ENCODE measurements at places on chromosomes 16 and 17.

DNA sequence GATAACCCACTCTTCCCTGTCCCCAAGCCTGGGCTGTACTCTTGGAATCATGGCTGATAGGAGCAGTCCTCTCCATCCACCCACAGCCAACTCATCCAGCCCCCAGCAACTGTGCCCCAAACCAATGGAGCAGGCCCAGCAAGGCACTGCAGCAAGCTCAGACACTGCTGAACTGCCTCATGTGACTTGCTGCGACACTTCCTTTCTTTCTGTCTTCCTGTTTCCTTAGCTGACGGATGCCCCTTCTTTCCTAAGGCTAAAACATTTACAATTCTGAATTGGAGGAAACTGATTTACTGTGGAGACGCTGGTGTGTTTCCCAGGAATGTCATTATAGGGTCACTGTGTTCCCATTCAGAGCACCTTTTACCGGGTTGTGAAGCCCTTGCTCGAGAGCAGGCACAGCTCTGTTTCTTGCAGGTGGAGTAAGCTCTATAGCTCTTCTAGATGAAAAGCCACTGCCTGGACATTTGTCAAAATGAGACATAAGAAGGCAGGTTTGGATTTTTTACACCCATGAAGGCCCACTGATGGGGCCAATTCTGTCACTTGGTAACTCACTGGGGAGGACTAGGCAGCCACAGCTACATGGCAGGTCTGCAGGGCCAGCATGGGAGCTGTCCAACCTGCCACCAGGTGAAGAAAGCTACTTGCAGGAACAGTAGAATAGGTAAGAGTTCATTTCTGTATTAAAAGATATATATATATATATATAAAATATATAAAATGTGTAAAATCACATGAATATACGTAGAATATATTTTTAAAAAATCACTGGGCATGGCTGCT lies 27.4 kb downstream of the TMEM11 start:
- DNase-seq = no peak

DNA sequence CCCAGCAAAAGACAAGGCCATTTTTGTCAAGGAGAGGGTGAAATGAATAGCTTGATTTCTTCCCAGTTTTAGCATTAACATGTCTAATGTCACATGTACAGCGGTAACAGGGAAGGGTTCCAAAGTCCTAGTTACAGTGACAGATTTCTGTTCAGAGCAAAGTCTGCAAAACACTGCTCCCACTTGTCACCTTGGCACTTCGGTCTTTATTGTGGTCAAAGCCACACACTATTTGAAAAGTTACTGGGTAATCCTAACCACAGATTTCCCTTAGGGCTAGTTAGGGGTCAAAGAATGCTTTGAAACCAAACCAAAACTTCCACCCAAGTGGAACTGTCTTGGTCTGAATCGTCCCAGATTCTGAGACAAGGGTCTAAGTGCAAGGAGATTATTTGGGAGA lies 455.6 kb downstream of the HS3ST3B1 start:
- no peak for DNase-seq

DNA sequence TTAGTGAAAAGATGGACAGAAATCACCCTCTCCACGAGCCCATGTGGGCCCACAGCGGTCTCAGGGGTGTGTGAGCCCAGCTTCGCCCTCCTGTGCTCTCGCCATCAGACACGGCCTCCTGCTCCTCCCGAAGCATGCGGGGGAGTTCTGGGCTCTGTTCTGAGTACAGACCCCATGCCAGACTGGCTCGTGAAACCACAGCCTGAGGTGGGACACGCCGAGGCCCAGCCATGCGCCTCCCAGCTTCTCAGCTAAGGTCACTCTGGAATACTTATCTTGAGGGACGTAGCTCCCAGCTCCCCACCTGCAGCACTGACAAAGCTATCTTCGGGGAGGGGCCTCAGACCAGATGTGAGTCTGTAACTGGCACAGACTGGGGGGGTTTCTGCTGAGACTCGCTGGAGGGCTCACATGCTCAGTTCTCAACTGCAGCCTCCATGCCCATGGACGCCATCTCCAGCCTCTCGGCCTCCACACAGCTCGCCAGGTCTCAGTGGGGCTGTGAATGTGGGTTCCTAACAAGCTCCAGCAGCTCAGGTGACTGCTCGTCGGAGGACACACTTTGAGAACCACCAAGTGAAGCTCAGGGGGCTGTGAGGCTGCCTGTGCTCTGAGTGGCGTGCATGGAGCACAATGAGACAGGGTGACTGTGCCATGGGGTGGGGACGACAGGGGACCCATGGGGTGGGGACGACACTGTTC lies 95.2 kb downstream of the ZNF778 start:
- no peak for DNase-seq

- no peak for DNase-seq
Observed at GRCh38 chr17:56020369-56020768, 132.9 kb upstream of the ANKFN1 start.

DNA sequence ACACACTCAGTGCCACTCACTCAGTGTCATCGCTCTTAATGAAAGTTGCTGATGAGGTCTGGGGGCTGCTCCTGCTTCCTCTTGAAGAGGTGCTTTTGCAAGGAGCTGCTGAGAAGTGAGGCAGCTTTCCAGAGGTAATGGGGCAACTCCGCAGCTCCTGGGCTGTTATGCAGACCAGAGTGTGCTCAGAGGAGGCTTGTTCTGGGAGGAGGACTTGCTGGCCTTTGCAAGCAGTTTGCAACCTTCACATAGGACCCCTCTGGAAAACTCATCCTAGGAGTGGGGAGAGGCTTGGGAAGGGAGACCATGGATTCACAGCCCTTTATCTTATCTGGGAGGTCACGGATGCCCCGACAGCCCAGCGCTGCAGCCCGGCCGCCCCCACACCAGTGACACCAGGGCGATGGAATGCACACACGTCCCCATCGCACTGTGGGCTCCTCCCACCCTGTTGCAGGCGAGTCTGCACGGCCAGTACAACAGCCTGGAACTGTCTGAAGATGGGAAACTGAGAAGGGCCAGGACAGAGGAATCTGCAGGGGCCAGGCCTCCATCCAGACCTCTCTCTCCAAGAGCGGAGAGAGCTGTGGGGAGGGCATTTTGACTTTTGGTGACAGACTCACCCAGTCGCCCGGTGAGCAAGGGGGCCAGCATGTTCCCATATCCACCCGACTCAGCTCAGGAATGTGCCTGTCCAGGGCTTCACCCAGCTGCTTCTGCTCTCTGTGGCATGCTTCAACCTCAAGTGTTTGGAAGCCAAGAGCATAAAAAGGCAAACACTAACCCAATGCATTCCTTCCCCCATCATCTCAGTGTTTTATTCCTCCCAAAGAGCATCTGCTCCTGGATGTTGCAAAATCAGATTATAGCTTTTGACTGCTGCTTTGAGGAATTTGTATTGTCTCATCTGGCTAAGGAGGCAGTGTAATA lies 78.6 kb upstream of the ZNF469 start:
- DNase-seq = no peak

- DNase-seq = no peak
Observed at GRCh38 chr17:29608986-29609385, 13.7 kb downstream of the CORO6 start.

- DNase-seq = no peak
Observed at GRCh38 chr17:80855196-80855947, 136.3 kb upstream of the CHMP6 start.

DNA sequence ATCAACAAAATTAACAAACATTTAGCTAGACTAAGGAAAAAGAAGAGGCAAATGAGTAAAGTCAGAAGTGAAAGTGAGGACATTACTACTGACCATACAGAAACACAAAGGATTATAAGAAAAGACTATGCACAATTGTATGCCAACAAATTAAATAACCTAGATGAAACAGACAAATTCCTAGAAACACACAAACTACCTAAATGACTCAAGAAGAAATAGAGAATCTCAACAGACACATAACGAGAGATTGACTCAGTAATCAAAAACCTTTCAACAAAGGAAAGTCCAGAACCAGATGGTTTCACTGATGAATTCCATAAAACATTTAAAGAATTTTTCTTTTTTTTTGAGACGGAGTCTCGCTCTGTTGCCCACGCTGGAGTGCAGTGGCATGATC lies 35.7 kb upstream of the MYLK3 start:
- DNase-seq = no peak

DNA sequence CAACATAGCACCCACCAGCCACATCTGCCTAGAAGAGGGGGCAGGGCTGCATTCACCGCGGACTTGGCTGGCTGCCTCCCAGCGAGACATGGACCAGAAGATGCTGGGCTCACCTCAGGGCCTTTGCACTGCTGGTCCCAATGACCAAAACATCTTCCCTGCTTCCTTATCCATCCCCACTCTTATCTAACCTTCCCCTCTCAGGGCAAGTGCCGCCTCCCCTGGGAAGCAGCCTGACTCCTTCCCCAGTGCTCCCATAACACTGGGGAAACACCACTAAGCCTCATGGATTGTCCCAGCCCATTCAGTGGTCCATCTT lies 5.7 kb downstream of the TMC6 start:
- no peak for DNase-seq

GRCh38 chr16:9417898-9418297 lies 326.5 kb downstream of the HAPSTR1 start:
- DNase-seq = no peak

- DNase-seq = no peak
Observed at GRCh38 chr16:65658349-65658748, 536.5 kb upstream of the CDH11 start.

- DNase-seq = no peak
Observed at GRCh38 chr17:58969156-58969555, 137.5 kb downstream of the TRIM37 start.

GRCh38 chr16:53816211-53816836 lies 112.4 kb downstream of the FTO start:
- DNase-seq = no peak

DNA sequence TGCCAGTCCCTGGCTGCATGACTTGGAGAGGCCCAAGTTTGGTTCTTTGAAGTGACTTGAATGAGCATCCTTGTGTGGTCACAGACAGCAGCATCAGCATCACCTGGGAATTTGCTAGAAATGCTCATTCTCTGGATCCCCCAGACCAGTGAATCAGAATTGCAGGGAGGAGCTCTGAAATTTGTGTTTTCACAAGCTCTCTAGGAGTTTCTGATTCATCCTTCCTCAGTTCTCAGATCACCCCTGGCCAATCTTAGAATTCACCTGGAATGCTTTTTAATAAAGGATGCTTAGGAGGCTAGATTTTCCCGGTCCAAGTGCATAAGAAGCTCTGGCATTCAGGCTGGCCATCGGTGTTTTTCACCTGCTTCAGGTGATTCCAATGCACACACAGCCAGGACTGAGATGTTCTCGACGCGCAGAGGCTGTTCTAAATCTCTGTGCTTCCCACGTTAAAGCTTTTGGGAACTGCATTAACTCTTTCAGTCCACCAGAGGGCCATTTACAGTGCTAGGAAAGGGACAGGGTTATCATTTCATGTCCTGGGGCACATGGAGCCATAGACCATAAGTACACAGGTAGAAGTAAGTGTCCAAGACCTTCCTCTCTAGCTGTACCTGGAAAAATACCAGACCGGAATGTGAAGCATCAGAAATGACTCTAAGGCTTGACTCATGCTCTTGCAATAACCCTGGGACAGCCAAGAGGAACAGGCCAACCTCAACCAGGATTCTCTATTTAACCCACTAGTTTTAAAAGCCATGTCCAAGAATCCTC lies 85.7 kb upstream of the XYLT1 start:
- no peak for DNase-seq

DNA sequence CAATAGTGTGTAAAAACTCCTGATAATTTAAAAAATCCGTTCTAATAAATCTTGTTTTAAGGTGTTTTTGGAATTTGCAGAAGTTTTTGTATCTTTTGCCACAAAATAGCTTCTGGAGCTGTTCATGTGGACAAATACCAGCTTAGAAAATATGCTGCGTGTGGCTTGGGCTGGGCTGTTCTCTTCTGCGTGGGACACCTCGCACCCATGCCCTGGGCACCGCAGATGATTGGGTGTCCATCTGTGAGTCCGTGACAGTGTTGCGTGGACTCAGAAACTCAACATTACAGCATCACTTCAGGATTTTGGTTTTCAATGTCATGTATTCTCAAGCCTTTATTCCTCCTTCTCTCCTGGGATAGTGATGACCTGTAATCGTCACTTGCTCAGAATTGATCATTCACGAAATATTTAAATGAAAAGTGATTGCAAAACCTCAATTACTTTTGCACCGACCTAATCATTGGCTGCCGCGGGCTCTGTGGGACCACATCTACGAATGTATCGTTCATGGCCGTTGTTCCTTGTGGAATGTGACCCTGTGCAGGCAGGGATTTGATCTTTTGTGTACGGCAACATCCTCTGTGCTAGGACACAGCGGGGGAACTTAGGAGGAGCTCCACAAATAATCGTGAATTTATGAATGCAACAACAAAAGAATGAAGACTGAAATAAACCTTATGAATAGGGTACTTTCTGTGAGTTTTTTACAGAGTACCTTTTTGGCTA lies 210.3 kb upstream of the FOXF1 start:
- no peak for DNase-seq

DNA sequence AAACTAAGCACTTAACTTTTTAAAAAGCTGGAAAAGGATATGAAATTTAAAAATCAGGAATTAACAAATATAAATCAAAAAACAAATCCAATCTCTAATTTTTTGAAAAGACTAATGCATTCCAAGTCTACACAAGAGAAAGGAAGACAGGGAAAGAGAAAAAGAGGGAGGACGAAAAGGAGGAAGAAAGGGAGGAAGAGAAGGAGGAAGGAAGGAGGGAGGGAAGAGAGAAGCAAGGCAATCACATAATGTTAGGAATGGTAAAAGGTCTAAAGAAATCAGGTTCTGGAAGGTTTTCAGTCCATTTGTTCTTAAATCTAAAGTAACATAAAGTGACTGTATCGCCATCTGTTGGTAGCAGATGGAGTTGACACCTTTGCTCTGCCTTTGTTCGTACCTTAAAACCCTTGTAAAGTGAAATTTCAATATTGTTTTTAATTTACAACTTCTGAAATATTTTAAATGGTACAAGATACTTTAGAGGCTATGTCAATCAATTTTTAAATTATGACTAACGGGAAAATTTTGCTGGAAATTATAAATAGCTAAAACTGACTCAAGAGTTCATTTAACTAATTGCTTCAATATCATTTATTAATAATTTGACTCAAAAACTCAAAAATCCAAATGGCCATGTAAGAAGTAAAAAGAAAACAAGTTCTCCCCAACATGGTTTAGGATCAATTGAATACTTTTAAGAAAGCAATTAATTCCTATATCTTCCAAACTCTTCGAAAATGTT lies 20.4 kb upstream of the CDYL2 start:
- no peak for DNase-seq

DNA sequence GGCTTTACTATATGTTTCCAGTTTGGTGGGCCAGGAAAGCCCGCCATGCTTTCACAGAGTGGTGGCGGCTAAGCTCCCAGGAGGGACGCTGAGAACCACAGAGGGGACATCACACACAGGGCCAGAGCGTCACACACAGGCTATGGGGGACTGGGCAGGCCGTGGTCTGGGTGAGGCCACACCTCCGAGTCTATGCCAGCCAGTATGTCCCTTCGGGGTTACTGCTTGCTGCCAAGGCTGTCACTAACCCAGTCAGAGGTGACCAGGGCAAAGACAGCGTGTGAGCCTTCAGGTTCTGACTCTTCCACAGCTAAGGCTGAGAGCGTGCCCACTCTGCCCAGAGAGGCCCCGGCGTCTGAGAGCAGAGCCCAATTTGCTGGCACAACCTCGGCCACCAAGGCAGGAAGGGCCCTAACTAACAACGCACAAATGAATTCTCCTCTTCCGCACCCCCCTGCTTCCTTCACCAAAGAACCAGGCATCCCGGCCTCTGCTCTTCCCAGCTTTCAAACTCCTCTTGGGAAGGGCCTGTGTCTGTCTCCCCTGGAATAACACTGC lies 2.9 kb downstream of the PLD6 start:
- DNase-seq = no peak

All from GM12891 (cell line).